ENCODE measurements at places on chromosomes 5 and 9.
A peak's percentile ranks its signal among the peaks of the same experiment; 100 is the strongest.

GRCh38 chr5:168467755-168468330, 18.4 kb upstream of the RARS1 start:
- DNase-seq: no peak

DNA sequence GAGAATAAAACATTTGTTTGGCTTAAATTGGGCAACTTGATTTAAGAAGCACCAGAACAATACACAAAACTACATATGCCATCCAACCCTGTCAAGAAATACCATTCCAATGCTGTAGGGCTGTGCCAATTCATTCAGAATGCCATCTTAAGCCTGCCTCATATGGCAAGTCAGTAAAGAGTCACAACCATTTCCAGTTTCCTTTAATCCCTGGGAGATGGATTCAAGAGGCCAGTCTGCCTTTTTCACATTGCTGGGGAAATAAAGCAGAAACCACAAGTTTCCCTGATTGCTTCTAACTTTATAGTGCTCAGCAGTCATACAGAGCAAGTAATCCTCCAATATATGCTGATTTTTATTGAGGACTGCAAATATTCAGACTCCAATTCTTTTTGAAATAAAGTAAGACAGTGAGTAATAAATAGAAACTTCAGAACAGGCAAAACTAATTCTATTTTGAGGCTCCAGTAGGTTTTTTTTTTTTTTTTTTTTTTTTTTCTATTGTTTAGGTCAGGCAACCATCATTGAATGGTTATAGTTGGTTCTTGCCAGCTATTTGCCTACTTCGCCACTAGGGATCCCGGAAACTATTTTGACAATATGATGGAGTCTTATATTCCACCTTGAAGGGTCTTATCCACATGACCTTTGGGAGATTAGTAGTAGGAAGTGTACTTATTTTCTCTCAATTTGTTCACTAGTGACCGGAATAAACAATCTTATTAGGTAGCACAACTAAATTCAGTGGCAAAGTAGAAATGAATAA, 400.9 kb upstream of the MEF2C start:
- DNase-seq: peak; percentile 62

DNA sequence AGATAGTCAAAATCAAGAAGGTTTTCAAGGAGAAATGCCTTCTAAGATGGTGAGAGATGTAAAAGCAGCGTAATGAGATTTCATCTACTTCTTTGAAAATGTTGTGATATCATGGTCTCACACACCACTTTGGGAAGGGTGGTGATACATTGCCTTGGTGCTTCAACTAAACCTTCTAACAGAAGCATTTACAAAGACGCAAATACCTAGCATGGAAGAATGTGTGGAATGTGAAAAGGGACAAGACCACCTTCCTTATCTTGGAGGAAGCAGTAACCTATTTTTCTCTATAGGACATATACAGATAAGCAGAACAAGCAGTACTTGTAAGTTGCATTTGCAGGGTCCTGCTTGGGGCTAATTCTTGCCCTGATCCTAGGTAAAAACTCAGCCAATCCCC, 38.8 kb downstream of the PCA3 start:
- DNase-seq: peak; percentile 72

DNA sequence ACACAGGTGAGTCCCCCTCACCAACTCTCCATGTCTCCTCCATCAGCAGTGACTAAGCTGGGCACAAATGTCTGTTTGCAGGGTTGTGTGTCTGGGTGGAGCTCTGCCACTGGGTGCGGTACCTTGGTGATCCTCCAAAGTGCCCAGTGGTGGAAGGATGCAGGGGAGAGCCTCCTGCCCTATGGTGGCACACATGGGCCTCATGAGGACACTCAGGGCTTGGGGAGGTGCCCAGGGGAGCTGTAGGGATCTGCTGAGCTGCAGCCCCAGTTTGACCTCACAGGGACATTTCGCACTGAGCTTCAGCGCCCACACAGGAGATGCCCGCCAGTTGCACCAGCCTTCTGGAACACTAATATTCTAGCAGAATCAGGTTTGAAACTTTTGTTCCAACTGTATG, 29.5 kb downstream of the S1PR3 start:
- DNase-seq: no peak

DNA sequence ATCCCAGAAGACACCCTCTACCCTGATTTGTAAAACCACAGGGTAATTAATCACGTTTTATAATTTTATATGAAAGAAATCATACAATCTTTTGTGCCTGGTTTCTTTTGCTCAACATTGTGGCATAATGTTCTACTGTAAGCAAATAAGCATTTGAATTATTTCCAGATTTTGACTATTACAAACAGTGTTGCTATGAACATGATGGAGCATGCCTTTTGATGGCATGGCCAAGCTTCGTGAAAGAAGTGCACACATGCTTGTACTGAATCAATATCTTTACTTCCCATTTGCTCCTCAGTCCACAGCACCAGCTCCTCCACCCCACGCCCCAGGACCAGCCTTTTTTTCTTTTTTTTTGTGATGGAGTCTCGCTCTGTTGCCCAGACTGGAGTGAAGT, 29.9 kb downstream of the ACSL6 start:
- no peak for DNase-seq

DNA sequence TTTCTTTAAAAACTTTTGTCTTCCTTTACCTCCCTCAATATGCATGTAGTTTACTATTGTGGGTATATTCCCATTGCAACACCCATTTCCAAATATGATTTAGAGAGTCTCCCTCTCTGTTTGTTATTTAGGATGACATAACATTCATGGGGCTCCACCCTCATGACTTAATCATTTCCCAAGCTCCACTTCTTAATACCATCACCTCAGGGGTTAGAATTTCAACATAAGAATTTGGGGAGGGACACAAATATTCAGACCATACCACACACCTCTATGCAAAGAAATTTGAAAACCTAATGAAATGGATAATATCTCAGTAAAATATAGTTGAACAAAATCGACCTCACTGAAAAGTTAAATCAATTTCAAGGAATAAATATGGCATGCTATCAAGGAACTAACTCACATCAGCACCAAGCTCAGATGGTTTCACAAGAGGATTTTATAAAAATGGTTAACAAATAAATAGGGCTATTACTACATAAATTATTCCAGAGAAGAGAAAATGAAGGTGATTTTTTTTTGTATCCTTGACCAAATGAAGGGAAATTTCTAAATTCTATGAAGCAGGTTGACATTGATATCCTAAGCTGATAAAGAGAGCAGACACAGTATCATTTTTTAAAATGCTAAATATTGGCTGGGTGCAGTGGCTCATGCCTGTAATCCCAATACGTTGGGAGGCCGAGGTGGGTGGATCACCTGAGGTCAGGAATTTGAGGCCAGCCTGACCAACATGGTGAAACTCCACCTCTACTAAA, 20.2 kb upstream of the UBTD2 start:
- no peak for DNase-seq

DNA sequence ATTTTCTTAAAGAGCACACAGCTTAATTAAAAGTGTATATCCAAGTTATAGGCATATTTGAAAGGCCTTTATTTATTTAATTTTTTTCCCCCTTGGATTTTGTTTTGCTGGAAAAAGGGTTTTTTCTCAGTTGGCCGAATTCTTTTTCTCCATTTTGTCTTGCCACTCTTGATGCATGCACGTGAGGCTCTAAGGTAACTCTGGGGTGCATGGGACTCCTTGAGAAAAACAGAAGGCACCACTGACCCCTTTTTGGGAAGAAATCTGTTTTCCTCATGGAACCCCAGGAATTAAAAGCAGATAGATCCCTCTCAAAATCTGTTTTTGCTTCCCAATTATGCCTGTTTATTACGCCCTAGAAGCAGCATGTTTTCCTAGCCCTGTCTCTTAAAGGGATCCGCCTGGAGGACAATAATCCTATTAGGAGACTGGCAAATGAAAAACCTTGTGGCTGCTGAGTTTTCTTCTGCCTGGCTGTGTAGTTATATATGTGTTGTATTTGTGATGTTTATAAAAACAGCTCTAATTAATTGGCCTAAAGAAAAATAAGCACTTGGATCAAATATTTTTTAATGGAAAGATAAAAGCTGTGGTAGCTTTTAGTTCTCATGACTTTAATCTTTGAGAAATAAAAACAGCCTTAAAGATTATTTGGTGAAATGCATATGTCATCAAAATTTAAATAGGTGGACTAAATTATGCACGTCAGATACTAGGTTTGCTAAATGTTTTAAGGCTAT, 435.1 kb upstream of the CDH9 start:
- no peak for DNase-seq

DNA sequence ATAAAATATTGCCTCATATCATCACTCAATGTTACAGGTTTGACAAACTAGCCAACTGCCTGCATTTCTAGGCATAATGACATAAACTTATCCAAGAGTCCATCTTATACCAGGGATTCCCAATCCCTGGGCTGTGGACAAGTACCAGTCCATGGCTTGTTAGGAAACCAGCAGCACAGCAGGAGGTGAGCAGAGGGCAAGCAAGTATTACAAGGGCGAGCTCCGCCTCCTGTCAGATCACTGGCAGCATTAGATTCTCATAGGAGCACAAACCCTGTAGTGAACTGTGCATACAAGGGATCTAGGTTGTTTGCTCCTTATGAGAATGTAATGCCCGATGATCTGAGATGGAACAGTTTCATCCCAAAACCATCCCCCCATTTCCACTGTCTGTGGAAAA, 144.9 kb downstream of the PRKACG start:
- peak; percentile 25 for DNase-seq

GRCh38 chr5:23639326-23639725, 131.9 kb downstream of the PRDM9 start:
- DNase-seq: no peak

- no peak for DNase-seq
These were observed 572.1 kb downstream of the TLE4 start for GRCh38 chr9:80143899-80144298.

DNA sequence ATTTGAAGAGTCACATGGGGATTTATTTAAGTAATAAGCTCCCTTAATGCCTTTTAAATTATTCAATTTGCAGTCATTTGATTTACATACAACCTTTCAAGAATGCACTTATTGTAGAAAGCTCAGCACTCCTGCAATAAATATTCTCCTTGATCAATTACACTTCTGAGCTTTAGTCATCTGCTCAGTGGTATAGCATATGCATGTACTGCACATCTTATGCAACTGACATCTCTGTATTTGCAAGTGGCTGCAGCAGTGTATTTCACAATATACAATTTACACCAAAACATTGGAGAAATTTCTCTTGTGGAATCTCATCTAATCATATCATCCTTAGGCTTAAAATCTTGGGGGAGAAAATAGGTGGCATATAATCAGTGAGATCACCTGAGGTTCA, 325.7 kb downstream of the SLF1 start:
- DNase-seq: no peak

- no peak for DNase-seq
These were observed 359.8 kb downstream of the ARL15 start for GRCh38 chr5:53950621-53951020.

- no peak for DNase-seq
These were observed 7.3 kb downstream of the ATOX1 start for GRCh38 chr5:151751091-151751490.

DNA sequence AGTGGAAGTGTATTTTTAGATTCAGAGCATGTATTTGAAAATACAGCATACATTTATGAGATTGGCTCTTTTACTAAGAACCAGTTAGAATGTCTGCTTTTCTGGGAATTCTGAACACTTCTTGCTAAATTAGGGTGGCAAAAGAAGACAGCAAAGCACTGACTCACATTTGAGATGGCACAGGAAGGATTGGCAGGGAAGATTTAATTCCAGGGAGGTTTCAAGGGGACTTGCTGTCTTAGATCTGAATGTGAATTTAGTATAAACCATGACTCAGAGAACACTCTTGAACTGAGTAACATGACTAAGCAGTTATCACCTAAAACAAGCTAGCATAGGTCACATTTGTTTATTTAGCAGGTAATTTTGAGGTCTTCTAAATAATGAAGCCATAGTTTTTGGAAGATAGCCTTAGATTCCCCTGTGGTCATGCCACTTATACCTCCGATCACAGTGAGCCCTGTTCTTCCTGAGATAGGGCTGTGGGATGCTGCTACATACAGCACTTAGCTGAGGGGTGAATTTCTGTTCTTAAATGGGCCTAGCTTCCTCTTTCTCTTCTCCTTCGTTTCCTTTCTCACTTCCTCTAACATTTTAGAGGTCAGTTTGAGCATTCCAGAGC, 173.8 kb downstream of the PCSK1 start:
- DNase-seq: no peak

- no peak for DNase-seq
These were observed 5.8 kb upstream of the PLPPR1 start for GRCh38 chr9:101022704-101023103.

DNA sequence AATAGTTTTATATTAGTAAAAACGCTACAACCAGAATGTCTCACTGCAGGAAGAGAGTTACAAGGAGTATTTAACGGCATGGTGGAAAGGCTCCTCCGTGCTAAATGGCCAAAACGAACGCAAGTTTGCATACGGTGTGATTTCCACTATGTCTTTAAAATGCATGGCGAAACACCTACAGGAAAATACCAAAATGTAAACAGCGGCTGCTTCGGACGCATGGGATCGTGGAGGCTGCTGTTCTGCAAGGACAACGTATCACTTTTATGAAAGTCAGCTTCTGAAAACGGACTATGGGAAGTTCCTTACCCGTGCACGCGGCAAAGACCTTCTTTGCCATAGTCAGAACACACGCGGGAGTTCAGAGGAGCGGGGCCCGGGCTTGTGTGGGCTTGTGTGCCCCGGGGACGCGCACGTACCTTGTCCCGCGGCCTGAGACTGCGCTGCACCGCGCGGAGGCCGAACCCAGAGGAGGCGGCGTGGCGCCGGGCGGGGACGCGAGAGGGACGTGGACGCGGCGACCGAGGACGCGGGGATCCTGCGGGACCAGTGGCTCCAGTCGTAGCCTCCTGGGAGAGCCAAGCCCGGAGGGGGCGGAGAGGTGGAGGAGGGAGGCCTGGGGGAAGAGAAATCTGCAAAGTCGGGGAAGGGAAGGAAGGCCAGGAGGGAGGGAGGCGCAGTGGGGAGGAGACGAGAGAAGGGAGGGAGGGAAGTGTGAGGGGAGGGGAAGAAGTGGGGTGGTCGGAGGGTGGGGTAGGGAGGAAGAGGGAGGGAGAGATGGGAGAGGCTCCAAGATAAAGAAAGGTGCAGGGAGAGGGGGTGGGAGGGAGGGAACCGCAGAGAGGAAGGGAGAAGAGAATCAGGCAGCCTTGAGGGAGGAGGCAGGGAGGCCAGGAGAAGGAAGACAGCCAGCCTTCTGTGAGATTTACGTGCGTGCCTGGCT, at the start of gene CMBL:
Gene CMBL, minus strand, starts transcription at position 697 of the 943 bp plus-strand sequence. CDS start 17,140 bp downstream, outside the sequence.
- DNase-seq: peak; percentile 88

- no peak for DNase-seq
These were observed 113.7 kb downstream of the COL23A1 start for GRCh38 chr5:178476531-178476930.

- DNase-seq: no peak
These were observed 55.8 kb downstream of the NSG2 start for GRCh38 chr5:174101195-174101730.

GRCh38 chr5:176847726-176848290, 37.4 kb downstream of the UNC5A start:
- DNase-seq: peak; percentile 37

GRCh38 chr9:127112735-127113161, 9.7 kb downstream of the ANGPTL2 start:
- no peak for DNase-seq
